ENCODE measurements at places on chromosomes 12 and 14.

DNA sequence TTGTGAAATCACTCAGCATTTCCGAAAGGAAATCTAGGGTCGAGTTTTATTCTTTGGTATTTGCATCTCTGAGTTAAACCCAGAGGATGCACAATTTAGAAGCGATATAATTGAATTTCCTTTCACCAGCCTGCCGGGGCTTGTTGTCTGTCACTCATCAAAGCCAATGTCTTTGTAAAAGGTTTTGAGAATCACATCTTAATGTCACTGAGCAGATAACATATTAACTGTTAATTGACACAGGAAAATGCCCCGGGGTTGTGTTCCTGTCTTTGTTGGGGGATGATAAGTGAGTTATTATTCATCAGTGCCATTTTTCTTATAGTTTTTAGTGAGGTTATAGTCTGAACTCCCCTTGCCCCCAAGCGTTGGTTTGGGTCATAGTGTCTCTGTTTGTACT is 73.4 kb downstream of the DUSP6 start:
- DNase-seq = no peak

DNA sequence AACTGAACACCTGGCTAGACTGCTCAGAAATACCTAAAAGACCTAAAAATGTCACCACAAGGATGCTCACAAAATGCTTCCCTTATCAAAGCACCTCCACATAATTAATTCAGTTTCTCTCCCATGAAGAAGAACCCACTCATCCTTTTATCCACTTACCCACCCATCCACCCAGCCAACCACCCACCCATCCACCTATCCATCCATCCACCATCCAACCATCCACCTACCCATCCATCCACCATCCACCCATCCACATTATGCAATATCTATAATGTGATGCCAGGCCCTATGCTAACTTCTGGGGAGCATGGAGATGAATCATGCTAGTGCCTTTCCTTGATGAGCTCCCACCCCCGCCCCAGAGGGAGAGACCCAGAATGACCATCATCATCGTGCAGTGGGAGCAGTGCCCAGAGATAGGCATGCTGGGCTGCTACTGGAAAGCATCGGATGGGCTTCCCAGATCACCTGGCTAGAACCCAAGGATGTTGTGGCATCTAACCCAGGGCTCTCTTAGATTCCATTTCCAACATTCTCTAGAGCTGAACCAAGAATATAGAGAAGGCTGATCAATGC is 166.6 kb downstream of the TTC7B start:
- no peak for DNase-seq

GRCh38 chr14:58639842-58640484 is 2.2 kb downstream of the DACT1 start:
- DNase-seq = no peak

DNA sequence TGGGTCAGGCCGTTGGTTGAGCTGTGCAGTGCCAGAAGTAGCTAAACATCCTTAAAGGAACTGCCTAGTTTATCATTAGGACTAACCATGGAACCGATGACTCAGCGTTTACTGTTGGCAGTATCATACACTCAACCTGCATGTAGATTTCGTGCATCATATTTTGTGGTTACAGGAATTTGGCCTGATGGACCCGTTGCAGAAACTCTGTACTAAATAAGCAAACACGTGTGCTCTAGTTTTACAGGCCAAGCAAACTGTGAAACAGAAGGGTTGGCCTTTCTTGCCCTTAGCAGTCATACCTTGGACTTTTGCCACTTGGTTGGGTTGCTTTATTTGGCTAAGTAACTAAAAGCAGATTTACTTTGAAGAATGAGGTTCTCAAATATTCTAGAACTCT is 35.6 kb downstream of the DGLUCY start:
- DNase-seq = no peak

- DNase-seq = no peak
Observed at GRCh38 chr12:50636505-50636904, 127.4 kb upstream of the ATF1 start.

DNA sequence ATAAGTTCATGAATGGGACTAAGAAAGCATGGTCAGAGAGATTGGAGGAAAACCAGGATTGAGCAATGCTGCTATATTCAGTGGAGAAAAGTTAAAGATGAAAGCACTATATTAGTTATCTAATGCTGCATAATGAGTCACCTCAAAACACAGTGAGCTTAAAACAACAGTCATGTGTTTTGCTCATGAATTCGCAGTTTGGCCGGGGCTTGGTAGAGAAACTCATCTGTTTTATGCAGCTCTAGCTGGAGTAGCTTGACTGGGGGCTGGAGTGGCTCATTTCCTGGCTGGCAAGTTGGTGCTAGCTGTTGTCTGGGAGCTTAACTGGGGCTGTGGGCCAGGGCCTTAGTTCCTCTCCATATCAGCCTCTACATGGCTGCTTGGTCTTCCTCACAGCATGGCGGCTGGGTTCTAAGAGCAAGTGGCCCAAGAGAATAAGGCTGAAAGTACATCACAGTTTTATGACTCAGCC is 90.1 kb downstream of the ADCK1 start:
- no peak for DNase-seq

- DNase-seq = no peak
Observed at GRCh38 chr14:49303946-49304516, 282.1 kb downstream of the RPS29 start.

GRCh38 chr12:34286934-34287333 is 264.6 kb downstream of the ALG10 start:
- no peak for DNase-seq

- DNase-seq = no peak
Observed at GRCh38 chr12:95994476-95994875, 1.7 kb downstream of the HAL start.

DNA sequence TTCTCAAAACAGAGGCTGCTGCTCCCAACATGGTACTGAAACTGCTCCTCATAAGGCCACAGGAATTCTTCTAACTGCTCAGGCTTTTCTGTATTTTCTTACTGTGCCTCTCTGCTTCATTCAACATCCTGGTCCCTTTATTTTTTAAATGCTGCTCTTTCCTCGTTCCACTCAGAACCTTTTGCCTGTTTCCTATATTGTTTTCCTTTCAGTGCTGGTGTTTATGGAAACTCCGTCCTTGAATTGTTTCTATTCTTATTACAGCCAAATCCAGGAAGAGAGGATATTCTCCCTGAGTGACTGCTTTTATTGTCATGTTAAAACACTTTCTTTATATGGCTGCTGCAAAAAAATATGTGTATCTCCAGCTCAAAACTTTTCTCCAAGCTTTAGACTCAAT is 173.0 kb upstream of the E2F7 start:
- DNase-seq = no peak

DNA sequence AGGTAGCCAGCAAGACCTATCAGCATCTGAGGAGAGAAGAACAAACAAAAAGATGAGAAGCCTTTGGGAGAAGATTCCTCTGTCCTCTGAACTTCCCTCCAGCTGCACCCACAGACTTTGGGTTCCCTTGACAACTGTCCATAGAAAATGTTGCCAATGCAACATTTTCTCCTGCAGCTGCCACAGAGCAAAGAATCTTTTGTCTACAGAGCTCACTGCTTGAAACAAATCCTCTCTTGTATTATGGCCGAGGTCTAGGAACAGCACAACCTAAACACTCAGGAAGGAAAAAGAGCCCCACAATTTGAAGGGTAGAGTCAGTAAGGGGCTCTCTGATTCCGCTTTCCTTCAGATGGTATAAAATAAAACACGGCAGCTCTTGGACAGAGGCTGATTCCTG is 14.3 kb downstream of the POMT2 start:
- no peak for DNase-seq

All from stimulated activated naive CD4-positive, alpha-beta T cell treated with Interleukin-2 at 50 U/mL for 16 hours (primary cell).